ENCODE measurements at places on chromosomes 4 and X.

DNA sequence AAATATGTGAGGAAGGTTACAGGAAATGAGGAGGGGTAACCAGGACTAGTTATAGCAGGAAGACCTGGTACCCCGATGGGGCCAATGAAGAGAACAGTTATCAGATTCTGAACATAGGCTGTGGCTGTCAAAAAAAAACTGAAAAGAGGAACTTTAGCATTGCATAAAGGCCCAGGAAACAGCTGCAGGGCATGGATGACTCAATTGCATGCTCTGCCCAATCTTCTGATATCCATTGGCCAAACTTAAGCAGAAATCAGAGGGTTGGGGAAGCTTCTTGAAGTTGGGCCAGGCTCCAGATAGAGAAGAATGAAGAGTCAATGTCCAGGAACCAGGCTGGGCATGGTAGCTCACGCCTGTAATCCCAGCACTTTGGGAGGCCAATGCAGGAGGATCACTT is 1222.4 kb upstream of the PRKX start:
- no peaks in the 10 kb centered on the region for H3K36me3 ChIP-seq
- no peak overlapping the region for H3K27ac ChIP-seq
- H3K4me3 ChIP-seq, result no peak overlapping the region
- no peaks in the 10 kb centered on the region for H3K27me3 ChIP-seq
- DNase-seq, result peak; percentile 68

DNA sequence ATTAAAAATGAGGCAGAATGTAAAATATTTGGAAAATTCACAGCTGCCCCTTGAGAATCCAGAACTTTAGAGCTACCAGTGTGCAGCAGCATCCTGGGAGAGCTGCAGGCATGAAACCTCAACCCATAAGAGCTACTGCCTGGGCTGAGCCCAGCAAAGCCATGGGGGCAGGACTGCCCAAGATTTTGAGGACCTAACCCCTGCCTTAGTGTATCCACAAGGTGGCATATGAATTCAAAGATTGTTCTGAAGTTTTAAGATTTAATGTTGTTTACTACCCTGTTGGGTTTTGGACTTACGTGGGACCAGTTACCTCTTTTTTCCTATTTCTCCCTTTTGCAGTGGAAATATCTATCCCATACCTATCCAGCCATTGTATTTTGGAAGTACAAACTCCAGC is 26.4 kb downstream of the CASP6 start:
- no peaks in the 10 kb centered on the region for H3K4me1 ChIP-seq
- DNase-seq, result no peak
- H3K27ac ChIP-seq, result no peak overlapping the region
- H3K4me3 ChIP-seq, result no peak overlapping the region

GRCh38 chr4:73998040-73999011 is at the start of gene CXCL5:
Gene CXCL5, minus strand, starts transcription at chr4:73998677. Its CDS starts 96 bp downstream, at chr4:73998581.
- peaks cover 10% of the 10 kb centered on the region for H3K27me3 ChIP-seq
- H3K4me1 ChIP-seq, result peaks cover 6% of the 10 kb centered on the region
- H3K36me3 ChIP-seq, result no peaks in the 10 kb centered on the region

DNA sequence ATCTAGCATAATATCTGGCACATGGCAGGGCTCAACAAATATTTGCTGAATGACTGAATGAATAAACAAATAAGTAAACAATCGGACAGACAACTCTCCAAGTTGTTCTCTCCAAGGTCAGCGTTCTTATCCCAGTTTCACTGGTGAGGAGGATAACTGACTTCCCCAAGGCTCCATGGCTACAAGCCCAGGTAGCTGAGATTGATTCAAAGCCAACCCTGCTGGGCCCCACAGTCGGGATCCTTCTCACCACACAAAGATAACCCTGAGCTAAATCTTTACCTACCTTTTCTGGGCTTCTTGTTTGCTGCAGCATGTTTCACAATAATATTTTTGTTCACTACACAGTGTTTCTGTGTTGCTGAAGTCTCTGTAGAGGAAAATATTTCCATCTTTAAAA is 54.9 kb downstream of the USP46 start:
- DNase-seq, result no peak
- H3K27me3 ChIP-seq, result no peaks in the 10 kb centered on the region
- peaks cover 39% of the 10 kb centered on the region for H3K36me3 ChIP-seq

- H3K4me3 ChIP-seq, result no peak overlapping the region
- DNase-seq, result no peak
- H3K27ac ChIP-seq, result no peak overlapping the region
- no peaks in the 10 kb centered on the region for H3K36me3 ChIP-seq
- H3K27me3 ChIP-seq, result no peaks in the 10 kb centered on the region
These were observed 55.3 kb downstream of the EGF start for GRCh38 chr4:109967798-109968520.

- no peaks in the 10 kb centered on the region for H3K4me1 ChIP-seq
- no peaks in the 10 kb centered on the region for H3K27me3 ChIP-seq
- no peaks in the 10 kb centered on the region for H3K36me3 ChIP-seq
- H3K4me3 ChIP-seq, result no peak overlapping the region
These were observed 154.8 kb upstream of the ZFP42 start for GRCh38 chr4:187840814-187841213.

DNA sequence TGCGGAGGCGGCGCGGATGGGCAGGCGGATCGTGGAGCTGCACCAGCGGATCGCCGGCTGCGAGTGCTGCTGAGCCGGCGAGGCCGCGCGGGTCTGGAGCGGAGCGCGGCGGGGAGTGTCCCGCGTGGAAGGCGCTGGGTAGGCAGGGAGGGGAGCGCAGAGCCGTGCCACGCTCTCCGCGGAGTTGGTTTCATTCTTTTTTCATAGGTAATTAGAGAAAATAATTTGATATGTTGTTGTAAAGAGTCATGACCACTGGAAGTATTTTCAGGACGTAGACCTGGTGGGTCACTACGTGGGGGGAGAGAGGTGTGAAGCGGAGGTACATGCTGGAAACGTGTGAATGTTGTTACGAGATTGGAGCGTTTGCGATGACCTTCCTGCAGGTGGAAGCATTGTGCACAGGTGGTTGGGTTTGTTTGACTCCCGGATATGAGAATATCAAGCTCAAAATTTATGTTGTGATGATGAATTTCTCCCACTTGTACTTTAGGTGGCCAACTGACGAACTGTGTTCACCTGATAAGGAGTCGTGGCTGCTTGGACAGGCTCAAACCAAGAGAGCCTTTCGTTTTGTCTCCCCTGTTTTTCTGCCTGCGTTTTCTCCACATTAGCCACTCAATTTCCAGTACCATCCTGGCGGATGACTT is 19.1 kb upstream of the S100P start:
- H3K27ac ChIP-seq, result peak overlapping the region; percentile 15
- H3K27me3 ChIP-seq, result no peaks in the 10 kb centered on the region
- DNase-seq, result no peak
- peaks cover 23% of the 10 kb centered on the region for H3K36me3 ChIP-seq

Data from muscle of leg (tissue), 16 donors.